Activated CD4-positive, alpha-beta T cell treated with anti-CD3 and anti-CD28 coated beads, Interleukin-2, amount 10 ng/mL, durations not matched to agents 7 days and 5 days (primary cell): ENCODE measurements at places on chromosomes 1 and 21.

- peak; percentile 69 for DNase-seq
Observed at GRCh38 chr1:32200226-32201010, at the start of gene CCDC28B. Gene CCDC28B (plus strand): TSS chr1:32200595. CDS start chr1:32201936, 1,341 bp downstream.

- no peak for DNase-seq
Observed at GRCh38 chr21:45286671-45287437, 841 bp downstream of the POFUT2 start.

DNA sequence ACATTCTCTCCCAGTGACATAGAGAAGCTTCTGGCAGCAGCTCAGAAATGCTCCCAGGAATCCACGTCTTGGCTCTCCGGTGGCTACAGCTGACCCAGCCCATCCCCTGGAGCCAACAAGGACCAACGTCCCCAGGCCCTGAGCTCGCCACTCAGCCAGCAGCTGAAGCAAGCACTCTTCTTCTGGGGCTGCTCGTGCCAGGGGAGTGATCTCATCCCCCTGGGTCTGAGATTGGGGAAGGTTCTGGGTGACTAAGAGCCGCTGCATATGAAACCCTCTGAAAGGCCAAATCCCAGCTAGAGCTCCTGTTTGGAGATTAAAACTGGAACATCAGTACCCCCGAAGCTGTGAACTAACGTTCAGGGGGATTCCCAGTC, 487.9 kb downstream of the NPHP4 start:
- DNase-seq: no peak

DNA sequence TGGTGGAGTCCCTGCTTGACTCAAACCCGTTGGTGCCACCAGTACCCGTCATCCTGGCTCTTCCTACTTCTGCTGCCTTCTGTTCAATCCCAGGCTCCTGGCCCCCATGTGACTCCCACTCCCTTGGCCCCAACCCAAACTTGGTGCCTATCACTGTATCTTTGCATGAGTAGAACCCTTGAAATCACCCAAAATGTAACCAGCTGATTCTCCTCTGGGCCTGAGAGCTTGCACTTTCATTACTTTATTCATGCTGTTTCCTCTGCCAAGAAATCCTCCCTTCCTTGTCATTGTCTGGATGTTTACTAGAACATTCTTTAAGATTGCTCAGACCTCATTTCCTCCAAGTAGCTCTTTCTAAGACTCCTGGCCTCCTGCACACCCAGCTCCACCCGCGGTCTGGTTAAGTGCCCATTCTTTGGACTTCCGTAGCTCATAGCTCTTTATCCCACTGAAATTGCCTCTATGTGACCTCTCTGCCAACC, 15.7 kb downstream of the PTAFR start:
- DNase-seq: no peak

GRCh38 chr1:180918519-180918918, 5.8 kb downstream of the KIAA1614 start:
- no peak for DNase-seq

DNA sequence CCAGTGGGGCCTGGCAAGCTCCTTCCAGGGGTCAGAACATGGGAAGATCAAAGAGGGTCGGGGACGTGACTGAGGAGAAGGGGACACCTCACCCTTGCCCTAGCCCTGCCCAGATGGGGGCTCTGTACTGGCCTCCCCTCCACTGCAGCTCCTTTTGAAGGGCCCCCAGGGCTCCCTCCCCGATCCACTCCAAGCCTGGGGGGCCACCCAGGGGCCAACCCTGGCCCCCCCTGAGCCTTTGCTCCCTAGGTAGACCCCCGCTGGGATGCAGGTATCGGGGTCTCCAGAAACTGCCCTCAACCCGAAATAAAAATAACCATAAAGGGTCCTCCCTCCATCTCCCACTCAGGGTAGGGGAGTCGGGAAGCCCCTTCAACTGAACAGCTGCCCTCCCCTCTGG, 37.4 kb upstream of the FAM131C start:
- DNase-seq: no peak

GRCh38 chr1:231959225-231959884, 332.8 kb downstream of the DISC1 start:
- no peak for DNase-seq

DNA sequence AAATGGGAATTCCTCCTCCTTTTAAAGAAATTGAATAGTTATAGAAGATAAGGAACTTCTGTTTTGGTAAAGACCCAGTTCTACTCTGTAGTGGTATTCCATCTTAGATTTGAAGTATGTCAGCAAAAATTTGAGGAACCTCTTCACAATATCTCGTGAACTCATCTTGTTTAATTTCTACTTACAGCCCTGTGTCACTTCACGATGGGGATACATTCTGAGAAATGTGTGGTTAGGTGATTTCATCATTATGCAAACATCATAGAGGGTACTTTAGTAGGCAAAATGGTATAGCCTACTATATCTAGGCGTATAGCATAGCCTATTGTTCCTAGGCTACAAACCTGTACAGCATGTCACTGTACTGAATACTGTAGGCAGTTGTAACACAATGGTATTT, 36.0 kb downstream of the ALG6 start:
- DNase-seq: no peak

- no peak for DNase-seq
Observed at GRCh38 chr1:198290089-198290683, 133.4 kb downstream of the NEK7 start.

GRCh38 chr21:41877901-41878830, 978 bp downstream of the PRDM15 start:
- peak; percentile 27 for DNase-seq

DNA sequence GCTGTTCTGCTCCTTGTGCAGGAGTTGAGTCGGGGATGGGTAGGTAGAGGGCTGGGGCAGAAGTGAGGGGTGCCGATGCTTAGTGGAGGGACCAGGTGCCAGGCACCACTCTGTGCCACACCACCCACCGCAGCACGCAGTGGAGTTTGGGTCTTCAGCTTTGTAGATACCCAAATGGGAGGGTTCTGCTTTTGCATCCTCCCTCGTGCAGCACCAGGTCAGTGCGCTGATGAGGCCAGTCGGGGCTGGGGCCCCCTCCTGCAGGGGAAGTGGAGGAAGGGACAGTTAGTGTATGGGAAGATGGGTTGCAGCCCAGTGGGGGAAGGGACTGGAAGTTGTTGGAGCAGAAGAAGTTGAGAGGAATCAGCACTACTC, 244.0 kb downstream of the RHOU start:
- no peak for DNase-seq

DNA sequence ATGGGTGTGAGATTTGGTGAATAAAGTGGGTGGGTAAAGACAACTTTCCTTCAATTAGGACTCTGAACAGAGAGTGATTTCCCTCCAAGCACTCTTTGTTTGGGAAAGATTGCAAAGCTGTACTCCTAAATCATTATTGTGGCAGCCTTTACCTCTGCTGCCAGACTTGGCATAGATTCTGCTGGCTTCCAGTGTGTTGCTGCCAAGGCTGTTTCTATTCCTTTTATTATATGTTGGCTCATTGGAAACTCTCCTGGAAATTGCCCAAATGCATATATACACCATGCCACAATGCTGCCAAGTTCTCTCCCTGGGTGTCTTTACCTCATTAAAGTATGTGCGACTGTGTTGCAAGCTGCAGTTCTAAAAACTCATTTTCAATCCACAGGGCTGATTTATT, 668.0 kb downstream of the MRPL39 start:
- no peak for DNase-seq
